ENCODE measurements at places on chromosomes 2 and 18.

DNA sequence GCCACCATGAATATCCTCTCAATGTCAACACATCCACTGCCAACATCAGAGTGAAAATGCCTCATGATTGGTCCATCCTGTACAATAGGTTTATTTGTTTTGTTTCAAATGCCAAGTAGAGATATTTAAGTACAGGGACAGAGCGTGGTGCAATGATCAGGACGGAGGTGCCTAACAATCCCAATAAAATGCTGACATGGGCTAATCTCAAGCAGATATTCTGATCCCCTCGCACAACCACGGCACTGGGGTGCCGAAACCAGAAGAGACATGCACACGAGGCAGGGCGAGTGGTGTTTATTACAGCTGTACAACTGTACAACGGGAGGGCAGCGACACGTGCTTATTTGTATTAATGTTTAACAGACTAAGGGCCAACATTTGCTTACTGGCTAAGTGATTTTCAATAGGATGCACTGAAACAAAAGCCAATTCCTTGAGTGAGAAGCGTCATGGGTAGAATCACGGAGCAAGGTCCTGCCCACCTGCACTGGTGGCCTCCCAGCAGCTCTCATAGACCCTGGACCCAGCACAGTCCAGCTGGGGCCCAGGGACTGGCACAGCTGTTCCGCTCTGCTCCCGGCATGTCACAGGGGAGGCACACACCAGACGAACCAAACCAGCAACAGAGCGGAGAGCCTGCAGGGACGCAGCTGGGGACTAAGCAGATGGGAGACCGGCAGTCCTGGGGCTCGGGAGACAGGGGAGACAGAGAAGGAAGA is 101.4 kb downstream of the HDAC4 start:
- DNase-seq: no peak

DNA sequence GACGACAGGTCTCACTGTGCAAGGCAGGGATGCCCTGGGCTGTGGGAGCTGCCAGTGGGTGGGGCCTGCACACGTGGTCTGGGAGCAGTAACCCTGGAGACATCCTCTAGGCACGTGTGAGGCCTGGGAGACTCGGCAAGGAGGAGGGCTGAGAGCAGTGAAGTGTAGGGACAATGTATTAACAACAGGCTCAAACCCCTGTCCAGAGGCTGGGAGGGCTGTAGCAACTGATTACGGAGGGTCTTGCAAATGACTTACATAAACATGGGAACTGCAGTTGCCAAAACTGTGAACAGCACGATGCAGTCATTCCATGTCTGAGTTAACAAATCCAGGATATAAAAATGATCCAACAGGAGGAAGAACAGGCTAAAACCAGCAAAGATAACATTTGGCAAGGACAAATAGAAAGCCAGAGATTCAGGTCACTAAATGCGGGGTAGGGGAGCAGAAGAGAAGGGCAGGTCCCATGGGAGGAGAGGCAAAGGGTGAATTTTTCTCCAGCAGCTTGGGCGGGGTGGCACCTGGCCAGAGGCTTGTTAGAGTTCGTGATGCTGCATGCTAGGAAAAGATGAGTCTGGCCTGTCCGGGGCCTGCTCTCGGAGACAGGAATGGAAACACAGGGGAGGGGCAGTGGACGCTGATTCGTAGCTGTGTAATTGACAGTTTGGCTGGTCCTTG is 44.9 kb downstream of the CYP27C1 start:
- DNase-seq: no peak

GRCh38 chr2:120320318-120320851 is 25.6 kb upstream of the INHBB start:
- DNase-seq: no peak

GRCh38 chr2:17166506-17166905 is 351.7 kb downstream of the RAD51AP2 start:
- no peak for DNase-seq

DNA sequence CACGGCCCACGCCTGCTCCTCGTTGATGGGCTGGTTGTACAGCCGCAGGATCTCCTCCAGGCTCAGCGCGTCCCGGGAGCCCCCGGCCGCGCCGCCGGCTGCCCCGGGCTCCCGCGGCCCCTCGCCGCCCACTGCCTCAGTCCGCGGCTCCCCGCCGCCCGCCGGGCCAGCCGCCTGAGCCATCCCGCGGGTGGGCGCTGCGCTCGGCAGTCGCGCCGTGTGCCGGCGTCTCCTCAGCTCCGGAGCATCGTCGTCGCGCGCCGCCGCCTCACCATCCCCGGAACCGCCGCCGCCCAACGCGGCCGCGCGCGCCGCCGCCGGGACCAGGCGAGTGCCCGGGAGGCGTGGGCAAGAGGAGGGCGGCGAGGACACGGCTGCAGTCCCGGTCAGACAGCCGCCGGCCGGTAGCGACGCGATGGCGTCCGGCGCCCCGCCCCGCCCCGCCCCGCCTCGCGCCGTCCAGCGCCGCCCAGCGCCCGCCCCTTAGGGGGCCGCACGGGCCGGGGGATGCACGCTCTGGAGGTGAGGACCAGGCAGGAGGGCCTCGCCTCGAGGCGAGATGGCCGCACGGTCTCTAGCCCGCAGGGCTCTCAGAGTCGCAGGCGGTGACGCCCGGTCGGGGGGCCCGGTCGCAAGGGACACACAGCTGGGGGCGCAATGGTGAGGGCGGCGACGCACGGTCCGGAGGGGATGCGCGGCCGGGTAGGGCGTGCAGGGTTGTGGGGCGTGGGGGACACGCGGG is at the start of gene SPIRE1:
SPIRE1 (minus strand) TSS at position 424 of the 742 bp plus-strand sequence; CDS start at position 183, 241 bp downstream.
- DNase-seq: no peak

DNA sequence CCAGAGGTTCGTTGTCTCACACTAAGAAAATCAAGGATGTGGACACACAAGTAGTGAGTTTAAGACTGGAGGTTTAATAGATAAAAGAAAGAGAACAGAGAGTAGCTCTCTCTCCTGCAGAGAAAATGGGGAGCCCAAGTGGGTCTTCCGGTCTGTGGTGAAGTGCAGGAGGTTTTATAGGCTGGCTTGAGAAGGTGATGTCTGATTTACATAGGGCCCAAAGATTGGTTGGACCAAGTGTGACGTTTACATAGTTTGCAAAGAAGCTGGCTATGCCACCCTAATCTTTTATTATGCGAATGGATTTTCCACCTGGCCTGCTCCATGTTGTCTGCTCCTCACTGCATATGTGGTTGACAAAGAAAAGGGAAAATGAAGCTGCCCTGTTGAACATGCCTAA is 430.4 kb upstream of the TRIB2 start:
- DNase-seq: no peak

Data from Kasumi-1 (cell line).